Ovary (tissue), 10 donors: ENCODE measurements at places on chromosomes 7 and 10. TPM values are rescaled to one million over a fixed set of nuclear protein-coding genes. Genes with fewer than 3 reads are reported as not detected.

The EBLN1 gene
- not detected for total RNA-seq

The FAM25G gene
- not detected for total RNA-seq

The STARD3NL gene
- 32.7 TPM for total RNA-seq

GRCh38 chr7:98315318-98315993 is 34.0 kb downstream of the BRI3 start:
- H3K4me3 ChIP-seq, result no peak overlapping the region
- no peaks in the 10 kb centered on the region for H3K4me1 ChIP-seq
- H3K27ac ChIP-seq, result no peak overlapping the region
- no peak for DNase-seq

DNA sequence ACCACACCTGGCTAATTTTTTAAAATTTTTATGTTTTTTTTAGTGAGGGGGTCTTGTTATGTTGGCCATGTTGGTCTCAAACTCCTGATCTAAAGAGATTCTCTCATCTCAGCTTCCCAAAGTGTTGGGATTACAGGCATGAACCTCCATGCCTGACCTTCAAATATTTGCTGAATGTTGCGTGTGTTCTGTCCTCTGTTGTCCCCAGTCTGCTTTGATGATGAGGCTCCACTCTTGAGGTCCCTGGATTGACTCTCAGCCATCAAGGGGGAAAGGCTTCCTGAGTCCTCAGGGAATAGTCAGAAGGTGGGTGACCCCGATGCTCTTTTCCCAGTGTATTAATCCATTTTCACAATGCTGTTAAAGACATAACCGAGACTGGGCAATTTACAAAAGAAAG is 26.0 kb downstream of the LYZL2 start:
- DNase-seq, result no peak
- H3K36me3 ChIP-seq, result no peaks in the 10 kb centered on the region
- H3K4me3 ChIP-seq, result no peak overlapping the region
- H3K27me3 ChIP-seq, result no peaks in the 10 kb centered on the region

- no peak overlapping the region for H3K4me3 ChIP-seq
- H3K36me3 ChIP-seq, result no peaks in the 10 kb centered on the region
- peaks cover 30% of the 10 kb centered on the region for H3K4me1 ChIP-seq
These were observed 9.8 kb downstream of the AFAP1L2 start for GRCh38 chr10:114394531-114394930.

DNA sequence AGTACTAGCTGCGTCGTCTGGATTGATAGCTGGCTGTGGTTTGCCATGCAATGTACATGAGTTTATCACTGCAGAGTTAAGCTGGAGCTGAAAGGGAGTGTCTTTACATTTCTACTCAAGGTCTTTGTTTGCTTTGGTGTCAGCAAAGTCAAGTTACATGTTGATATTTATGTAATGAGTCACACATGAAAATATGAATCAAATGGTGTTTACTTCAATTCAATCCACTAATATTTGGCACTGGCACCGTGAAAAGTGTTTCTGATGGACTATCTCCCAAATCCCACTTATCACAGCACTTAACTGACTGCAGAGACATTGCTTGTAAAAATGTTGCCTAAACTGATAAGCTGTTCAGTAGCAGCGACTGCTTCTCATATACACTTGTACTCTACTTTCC is 395.9 kb downstream of the TFEC start:
- no peak overlapping the region for H3K27ac ChIP-seq
- peaks cover 2% of the 10 kb centered on the region for H3K4me1 ChIP-seq
- H3K36me3 ChIP-seq, result no peaks in the 10 kb centered on the region
- no peak for DNase-seq

- no peaks in the 10 kb centered on the region for H3K36me3 ChIP-seq
- DNase-seq, result no peak
- H3K4me3 ChIP-seq, result no peak overlapping the region
- no peaks in the 10 kb centered on the region for H3K4me1 ChIP-seq
These were observed 325.2 kb downstream of the PRPF18 start for GRCh38 chr10:13911821-13912520.

- H3K27me3 ChIP-seq, result no peaks in the 10 kb centered on the region
- no peak overlapping the region for H3K27ac ChIP-seq
- no peak for DNase-seq
- no peak overlapping the region for H3K4me3 ChIP-seq
- H3K36me3 ChIP-seq, result no peaks in the 10 kb centered on the region
These were observed 36.4 kb downstream of the GDI2 start for GRCh38 chr10:5776881-5777197.

GRCh38 chr10:100327007-100327717 is 2.9 kb downstream of the PKD2L1 start:
- no peaks in the 10 kb centered on the region for H3K27me3 ChIP-seq
- H3K27ac ChIP-seq, result no peak overlapping the region
- no peak for DNase-seq
- H3K36me3 ChIP-seq, result no peaks in the 10 kb centered on the region
- no peaks in the 10 kb centered on the region for H3K4me1 ChIP-seq
